OCI-M1 (cell line): ENCODE measurements at places on chromosomes 12 and 14.

DNA sequence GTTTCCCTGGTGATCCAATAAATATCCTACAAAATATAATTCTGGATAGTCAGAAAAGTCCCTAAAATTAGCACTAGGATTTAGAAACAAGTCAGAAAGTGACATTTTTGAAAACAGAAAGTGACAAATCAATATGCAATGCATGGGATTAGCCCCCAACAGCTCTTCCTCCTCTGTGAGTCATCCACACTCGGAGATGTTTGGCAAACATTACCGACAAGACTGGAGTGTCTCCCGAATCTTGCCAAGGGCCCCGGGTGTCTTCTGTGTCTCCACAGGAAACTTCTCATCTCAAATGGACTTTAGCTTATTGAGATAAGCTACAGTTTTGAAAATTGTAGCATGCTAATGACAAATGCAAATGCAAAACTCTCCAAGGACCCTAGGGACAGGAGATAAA lies 398.9 kb upstream of the CCDC196 start:
- no peak for DNase-seq

GRCh38 chr14:76777721-76778120 lies 16.5 kb downstream of the VASH1 start:
- no peak for DNase-seq

DNA sequence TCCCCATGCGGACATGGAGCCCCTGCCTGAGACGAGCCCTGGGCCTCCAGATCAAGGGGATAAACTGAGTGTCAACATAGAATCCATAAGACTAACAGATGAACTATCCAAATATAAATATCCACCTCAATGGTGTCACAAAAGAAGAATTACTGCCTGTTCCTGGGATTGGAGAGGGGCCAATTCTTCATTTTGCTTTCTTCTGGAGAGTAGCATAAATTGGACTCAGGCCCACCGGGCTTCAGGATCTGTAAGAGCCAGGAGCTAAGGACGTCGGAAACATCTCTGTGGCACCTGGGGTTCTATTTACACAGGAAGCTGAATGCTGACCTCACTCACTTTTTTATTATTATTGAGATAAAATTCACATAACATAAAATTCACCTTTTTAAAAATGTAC lies 408.2 kb upstream of the CCDC196 start:
- DNase-seq, result no peak

DNA sequence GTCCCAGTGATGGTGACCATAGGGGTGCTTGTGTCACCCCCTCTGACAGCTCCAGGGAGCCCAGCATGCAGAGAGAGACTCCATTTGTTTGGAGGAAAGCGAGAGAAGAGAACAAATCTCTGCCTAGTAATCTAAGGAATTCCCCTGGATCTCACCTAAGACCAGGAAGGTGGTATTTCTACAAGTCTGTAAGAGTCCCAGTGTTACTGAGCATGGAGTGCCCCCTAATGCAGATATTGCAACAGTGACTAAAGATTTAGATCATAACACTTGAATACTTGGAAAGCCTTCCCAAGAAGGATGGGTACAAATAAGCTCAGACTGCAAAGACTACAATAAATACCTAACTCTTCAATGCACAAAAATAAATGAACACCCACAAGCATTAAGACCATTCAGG lies 360.4 kb upstream of the GARIN6 start:
- DNase-seq, result no peak

DNA sequence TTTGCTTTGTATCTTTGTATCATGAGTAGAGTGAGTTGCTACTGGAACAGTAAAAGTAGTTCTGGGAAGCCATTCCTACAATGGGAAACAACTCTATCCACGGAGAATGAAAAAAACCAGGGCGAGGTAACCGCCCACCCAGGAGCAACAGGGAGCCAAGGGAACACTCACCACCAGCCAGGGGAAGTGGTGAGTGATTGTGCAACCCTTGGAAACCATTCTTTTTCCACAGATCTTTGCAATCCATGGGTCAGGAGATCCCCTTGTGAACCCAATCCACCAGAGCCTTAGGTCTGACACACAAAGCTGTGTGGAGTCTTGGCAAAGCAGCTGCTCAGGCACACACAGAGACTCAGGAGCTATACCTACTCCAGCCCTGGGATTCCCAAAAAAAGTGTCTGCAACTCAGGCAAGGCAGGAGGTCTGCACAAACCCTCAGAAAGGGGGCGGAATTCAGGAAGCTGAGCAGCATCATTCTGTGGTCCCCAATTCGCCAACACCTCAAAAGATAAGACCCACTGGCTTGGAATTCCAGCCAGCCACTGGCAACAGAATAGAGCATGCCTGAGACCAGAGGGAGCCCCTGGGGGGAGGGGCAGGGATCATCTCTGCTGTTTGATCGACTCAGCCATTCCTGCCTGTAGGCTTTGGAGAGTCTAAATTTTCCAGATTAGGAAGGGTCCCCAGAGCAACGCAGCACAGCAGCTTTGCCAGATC lies 52.1 kb upstream of the PPFIA2 start:
- no peak for DNase-seq

- no peak for DNase-seq
These were observed 251.5 kb upstream of the FBXO33 start for GRCh38 chr14:39683691-39684260.

DNA sequence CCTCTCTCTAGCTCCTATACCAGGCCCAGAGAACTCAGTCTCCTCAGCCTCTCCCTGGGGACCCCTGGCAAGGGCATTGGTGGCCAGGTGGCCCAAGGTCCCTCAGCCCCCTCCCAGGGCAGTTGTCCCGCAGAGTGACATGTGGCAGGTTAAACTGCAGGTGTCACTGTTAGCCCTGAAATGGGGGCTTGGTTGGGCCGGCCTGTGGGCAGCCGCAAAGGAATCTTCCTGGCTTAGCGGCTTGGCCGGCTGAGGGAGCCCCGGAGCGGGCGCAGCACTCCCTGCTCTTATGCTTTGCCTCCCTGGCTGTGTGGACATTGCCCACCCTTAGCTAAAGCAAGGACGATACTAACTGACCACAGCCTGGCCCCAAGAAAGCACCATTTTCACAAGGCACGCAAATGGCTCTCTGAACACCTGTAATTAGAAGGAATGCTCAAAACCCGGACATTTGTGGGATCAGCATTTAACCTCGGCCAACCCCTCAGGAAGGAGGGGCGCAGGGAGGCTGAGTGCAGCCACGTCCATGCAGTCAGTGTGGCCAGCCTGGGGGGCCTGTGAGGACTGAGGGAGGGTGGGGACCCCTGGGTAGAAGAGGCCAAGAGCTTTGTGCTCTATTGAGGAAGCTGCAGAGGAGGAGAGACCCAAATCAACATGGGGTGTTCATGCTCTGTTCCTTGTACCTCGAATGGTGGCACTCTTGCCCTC lies 82.2 kb downstream of the PAPOLA start:
- peak; percentile 83 for DNase-seq

DNA sequence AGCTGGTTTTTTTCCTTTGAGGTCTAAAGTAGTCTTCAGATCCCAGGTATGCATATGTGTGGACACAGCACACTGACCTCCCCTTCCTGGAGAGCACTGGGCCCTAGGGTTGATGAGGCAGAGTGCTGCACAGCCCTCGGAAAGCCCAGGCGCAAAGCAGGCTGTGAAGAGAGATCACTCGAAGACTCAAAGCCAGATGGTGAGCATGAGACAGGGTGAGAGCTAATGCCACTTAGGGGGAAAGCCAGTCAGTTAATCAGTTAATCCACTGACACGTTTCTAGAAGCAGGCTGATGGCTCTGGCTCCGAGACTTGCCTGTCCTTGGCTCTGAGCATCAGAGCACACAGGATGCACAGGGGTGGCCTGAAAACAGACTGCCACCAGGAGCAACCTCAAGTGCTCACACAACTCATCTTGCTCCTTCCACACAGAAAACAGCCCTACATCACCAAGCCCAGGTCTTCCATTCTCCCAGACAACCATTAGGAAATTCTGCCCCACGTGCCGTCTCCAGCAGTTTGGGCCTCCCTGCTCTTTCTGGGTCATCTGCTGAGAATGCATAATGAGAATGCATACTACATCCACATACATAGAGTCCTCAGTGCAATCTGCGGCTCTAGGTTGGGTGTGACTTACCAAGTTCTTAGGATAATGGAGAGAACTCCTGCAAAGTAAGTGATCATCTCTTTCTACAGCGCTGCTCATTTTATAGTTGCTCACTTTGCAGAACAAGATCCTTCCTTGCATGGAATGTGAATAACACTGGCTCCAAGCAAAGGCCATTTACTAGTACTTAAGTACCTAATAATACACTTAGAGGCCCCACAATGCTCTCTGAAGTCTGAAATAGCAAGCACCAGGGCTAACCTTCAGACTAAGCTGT lies 12.0 kb downstream of the AQP6 start:
- no peak for DNase-seq

DNA sequence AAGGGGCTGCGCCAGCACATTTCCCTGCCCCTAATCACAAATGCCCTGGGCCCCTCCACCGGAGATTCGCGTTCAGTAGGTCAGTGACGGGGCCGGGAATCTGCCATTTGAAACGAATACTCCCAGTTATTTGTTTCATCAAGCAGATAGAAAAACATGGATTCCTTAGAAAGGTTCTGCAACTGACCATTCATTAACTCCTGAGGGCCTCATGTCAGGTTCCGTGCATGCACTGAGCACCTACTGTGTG lies 25.6 kb upstream of the UBC start:
- no peak for DNase-seq

GRCh38 chr14:22524115-22524783 lies 64.8 kb downstream of the DAD1 start:
- DNase-seq, result no peak

- no peak for DNase-seq
These were observed 242.9 kb downstream of the GLT1D1 start for GRCh38 chr12:129096184-129096583.

- no peak for DNase-seq
These were observed 29.6 kb downstream of the ATXN2 start for GRCh38 chr12:111569363-111570083.

DNA sequence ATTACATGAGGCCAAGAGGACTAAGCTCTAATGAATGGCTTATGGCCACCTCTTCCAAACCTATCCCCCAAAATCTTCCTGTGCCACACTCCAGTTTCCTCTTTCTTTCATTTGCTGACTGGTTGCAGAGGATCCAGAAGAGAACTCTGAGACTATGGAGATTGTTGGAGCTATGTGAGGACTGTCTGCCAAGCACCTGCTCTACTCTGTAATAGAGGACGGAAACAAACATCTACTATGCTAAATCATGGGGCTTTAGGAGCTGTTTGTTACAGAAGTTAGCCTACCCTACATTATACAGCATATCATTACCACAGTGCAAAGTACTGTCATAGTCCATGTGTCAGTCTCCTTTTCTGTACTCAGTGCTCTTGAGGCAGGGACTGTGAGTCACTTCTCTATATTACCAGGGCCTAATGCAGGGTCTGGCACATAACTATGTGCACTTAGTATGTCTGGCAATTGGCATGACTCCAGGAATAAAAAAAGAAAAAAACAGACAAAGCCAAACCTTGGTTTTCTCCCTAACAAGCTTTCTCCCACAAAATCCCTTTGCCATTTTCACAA lies 95.1 kb downstream of the RPAP3 start:
- DNase-seq, result no peak

GRCh38 chr14:94174604-94175010 lies 485 bp downstream of the PPP4R4 start:
- no peak for DNase-seq
